Activated naive CD8-positive, alpha-beta T cell treated with anti-CD3 and anti-CD28 coated beads for 36 hours (primary cell): ENCODE measurements at places on chromosomes 3 and 15. TPM values are rescaled to one million over a fixed set of nuclear protein-coding genes. Genes with fewer than 3 reads are reported as not detected.

Gene CYP8B1
- total RNA-seq = not detected

GRCh38 chr3:80733522-80734176, 965.9 kb upstream of the ROBO1 start:
- no peak for DNase-seq

Gene TAGLN3
- 0.31 TPM for total RNA-seq

GRCh38 chr15:78168608-78169007, 19.4 kb downstream of the IDH3A start:
- DNase-seq = no peak

Gene WDR5B
- 2.4 TPM for total RNA-seq

Gene KBTBD13
- not detected for total RNA-seq

Gene SQOR
- 54.6 TPM for total RNA-seq

DNA sequence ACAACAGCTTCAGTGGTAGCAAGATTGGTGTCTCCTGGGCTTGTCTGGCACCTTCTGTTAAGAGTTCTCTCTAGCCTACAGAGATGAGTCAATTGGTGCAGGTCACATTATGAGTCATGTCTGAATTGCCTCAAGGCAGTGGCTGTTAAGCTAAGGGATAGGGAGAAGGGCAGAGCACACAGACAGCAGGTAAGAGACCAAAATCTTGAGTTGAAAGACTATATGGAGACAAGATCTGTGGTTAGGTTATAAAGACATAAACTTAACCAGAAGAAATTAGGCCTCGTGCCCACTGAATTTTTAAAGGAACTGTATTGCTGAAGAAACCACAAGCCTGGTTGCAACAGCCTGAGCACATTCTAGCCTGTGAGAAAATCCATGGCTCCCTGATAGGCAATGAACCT, 19.2 kb upstream of the KPNA1 start:
- peak; percentile 62 for DNase-seq

DNA sequence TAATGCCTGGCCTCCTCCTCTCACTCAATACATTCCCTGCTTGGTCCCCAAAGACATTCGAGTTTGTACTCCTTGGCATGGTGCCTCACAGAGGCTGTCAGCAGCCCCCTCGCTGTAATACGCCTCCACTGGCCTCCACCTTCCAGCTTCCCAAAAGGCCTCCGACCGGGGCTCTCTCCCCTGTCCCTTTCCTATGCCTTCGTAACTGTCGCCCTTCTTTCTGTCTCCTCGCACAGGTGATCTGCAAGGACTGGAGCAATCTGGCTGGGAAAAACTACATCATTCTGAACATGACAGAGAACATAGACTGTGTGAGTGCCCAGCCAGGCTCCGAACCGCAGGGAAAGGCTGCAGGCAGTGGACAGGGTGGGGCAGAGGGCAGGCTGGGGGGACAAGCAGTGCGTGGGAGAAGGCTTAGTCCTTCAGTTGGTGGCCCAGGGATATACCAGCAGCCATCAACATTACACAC, 10.7 kb upstream of the ABTB1 start:
- DNase-seq = no peak

DNA sequence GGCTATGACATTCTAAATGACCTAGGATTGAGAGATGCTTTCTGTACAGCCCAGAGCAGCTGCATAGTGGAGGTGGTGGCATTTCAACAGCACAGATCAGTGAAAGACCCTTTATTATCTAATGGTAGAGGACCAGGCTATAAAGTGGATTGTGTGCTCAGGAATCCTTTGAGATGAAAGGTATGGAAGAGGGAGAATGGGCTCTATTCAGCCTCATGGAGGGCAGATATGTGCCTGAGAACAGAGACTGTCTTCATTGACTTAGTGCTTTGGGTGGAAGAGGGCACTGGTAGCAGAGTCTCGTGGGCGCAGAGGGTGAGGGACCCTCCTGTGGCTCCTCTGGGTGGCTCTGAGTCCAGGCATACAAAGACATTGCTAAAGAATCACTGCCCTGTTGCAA, 130.0 kb upstream of the SLC24A5 start:
- no peak for DNase-seq

DNA sequence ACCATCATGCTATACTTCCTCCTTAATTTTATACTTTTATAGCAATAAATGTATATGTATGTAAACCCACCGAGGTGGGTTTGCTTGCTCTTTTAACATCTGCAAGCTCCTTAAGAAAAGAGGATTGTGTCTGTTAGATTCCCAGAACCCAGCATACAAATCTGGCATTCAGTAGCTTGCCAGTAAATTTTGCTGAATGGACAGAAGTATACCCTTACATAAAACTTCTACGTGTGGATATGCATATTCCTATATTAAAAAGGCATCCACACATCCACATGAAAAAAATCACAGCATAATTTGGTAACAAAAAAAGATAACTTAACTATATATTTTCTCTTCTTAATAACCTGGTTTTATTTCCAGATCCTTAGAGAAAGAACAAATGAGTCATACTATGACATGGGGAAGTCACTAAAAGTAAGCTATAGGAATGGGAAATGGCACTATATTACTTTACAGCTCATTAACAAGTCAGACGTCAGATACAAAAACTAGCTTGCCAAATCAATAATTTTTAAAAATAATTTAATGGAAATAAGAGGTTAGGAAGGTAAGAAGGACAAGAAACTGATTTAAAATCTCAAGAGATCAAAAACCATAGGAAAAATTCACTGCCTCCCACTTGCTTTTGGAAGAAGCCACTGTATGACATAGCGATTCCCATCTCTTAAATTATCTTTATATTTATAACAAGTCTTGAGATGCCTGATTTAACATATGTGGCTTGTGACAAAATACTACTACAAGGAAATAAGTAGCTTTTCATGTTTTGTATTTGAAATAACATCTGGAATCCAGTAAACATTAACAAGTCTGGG, 68.7 kb downstream of the SUMF1 start:
- no peak for DNase-seq

- no peak for DNase-seq
Observed at GRCh38 chr3:190522621-190523222, 8.8 kb downstream of the IL1RAP start.

DNA sequence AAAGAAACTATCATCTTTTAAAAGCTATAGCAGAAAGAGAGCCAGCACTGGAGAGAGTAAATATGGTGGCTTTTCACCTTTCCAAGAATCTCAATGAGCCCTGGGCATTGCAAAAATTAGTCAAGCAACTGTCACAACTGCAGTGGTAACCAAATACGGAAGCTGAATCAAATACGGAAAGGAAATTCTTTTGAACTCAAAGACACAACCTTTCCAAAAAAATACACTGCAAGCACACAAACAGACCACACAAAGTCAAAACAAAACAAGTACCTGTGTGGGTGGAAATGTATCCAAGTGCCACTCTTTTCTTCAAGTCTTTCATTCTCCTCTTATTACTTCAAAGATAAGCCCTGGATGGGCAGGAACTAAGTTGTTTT, 17.6 kb downstream of the VGLL4 start:
- DNase-seq = no peak
